Pons (tissue), 1 donor: ENCODE measurements at places on chromosomes 6 and 20.

DNA sequence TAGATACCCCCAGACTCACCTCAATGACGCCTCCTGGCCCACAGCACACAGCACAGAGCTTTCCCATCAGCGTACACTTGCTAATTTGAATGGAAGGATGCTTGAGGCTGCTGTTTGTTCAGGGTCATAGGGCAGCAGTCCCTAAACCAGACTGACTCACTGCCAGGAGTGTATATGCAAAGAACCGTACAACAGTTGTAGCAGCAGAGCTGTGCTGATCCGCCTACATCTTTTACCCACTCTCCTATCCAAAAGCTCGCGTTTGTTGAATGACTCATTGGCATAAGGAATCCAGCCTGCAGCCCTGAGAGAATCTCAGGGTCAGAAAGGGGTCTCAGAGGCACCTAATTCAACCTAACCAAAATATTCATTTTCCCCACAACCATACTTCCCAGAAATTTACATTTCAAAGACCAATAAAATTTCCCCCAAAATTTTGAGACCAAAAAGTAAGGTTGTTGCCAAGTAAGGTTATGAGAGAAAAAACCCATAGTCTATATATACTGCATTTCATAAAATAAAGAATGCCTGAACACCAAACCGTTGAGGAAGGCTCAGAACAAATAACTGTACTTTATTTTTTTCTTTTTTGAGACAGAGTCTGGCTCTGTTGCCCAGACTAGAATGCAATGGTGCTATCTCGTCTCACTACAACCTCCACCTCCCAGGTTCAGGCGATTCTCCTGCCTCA lies 35.3 kb upstream of the CCND3 start:
- DNase-seq, result no peak

- DNase-seq, result no peak
Observed at GRCh38 chr6:163531122-163531521, 116.6 kb downstream of the QKI start.

GRCh38 chr20:37007898-37008649 lies 56.6 kb upstream of the SAMHD1 start:
- DNase-seq, result peak; percentile 54

DNA sequence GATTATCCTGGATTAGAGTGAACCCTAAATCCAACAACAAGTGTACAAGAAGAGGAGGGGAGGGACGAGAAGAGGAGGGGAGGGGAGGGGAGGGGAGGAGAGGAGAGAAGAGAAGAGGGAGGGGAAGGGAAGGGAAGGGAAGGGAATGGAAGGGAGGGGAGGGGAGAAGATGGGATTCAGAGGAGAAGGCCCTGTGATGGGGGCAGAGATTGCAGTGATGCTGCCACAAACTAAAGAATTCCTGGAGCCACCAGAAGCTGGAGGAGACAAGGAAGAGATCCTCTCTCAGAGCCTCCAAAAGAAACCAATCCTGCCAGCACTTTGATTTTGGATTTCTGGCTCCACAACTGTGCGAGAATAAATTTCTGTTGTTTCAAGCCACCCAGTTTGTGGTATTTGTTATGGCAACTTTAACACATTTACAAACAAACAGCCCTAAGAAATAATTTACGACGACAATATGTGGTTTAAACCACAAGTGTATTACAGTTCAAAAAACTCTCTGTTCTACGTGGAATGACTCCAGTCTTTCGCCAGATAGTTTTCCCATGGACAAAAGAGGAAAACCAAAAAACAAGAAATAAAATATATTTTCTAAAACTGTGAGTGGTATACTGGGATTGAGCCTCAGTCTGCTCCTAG lies 235.4 kb downstream of the HDGFL1 start:
- no peak for DNase-seq

- no peak for DNase-seq
Observed at GRCh38 chr6:106125925-106126435, 39.8 kb downstream of the PRDM1 start.

DNA sequence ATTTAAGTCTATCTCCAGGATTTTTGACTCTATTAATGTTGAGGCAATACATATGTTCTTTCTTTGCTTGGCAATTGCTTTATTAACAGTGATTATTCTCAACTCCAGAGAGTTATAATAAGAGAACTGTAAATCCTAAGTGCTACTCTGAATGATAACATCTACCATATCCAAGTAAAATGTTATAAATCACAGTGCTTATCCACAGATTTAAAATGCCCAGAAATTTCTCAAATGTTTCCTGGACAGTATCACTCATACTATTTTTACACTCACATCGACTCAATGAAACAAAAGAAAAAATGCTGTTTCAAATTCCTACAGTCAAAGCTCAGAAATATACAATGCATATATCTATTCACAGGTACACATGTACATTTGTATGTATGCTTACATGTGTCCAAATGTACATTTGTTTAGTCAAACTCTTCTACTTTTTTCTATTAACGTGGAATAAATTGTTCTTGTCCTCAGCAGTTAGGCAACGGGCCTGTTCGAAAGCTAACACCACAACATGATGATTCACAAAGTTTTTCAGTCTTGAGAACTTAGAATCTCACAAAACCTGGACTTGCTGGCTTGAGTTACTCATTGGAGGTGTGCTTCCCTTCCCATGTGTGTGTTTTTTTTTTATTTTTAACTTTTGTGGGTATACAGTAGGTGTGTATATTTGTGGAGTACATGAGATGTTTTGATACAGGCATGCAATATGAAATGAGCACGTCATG lies 193.0 kb downstream of the GJA10 start:
- DNase-seq, result no peak

DNA sequence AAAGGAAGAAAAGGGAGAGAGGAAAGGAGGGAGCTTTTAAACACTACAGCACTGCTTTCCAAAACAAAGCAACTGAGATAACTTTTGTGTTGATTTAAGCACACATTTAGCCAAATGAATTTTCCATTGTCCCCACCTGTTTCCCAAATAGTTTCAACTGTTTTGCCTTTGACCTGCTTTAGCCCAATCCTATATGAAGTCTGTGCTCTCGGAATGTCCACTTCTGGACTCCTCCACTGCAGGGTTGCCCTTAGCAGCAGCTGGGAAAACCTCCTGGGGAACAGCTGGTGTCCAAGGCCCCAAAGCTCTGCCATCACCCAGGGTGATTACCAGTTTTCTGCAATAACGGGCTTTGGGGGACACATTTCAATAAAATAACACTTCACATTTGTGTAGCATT lies 44.9 kb upstream of the PKHD1 start:
- DNase-seq, result no peak

DNA sequence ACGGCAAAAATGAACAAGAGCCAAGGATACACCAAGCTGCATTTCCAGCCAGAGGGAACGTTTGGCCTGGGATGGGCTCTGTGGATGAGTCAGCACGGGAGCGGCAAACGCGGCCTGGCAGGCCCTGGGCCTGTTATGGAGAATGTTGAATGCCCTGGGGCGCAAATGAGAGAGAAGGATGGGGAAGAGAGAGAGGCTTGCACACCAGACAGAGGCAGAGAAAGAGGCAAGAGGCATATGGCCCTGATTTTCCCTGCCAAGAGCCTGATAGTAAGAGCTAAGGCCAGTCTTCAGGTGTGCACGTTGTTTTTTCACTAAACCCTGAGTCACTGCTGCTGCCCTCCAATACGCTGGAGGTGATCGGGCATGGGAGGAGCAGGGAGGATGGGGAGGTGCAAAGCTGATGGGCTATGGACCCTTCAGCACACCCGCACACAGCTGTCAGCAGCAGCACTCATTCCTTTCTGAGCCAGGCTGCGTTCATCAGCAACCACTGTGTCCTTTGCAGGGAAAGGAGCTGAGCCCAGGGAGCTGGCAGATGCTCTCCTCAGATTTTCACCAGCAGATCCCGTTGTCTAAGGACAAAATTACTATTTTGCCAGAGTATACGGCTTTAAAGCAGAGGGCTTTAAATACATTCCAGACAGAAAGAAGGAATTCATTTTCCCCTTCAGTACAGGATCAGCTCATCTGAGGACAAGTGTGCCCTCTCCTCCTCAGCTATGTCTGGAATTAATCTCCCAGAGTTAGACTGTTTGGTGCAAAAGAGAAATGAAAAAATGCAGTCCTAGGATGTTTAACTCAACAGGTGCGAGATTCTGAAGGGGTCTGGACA lies 61.7 kb upstream of the SLC22A23 start:
- DNase-seq, result no peak

GRCh38 chr20:6855796-6856195 lies 88.3 kb downstream of the BMP2 start:
- DNase-seq, result no peak

DNA sequence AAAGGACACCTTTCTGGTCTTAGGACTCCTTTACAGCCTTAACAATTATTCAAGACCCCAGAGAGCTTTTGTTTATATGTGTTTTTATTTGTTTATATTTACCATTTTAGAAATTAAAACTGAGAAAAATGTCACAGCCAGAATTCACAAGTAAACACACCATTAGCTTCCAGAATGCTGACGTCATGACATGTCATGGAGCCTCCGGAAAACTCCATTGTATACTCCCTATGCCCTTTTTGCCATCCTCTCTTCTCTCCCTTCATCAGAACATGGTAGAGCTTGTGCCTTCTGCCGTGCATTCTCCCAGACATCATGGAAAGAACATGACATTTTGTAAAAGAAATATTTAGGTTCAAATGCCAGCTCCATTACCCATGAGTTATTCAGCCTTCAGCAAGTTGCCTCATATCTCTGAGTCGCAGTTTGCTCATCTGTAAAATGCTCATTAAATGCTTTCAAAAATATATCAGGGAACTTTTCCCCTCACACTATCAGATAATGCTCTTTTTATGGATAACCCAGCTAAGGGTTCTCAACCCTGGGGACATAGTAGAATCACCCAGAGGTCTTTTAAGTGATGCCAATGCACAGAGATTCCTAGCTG lies 27.8 kb downstream of the TNFAIP3 start:
- DNase-seq, result no peak
